ENCODE measurements at places on chromosomes 4 and X.

- DNase-seq = no peak
Observed at GRCh38 chr4:16627999-16628398, 270.4 kb downstream of the LDB2 start.

DNA sequence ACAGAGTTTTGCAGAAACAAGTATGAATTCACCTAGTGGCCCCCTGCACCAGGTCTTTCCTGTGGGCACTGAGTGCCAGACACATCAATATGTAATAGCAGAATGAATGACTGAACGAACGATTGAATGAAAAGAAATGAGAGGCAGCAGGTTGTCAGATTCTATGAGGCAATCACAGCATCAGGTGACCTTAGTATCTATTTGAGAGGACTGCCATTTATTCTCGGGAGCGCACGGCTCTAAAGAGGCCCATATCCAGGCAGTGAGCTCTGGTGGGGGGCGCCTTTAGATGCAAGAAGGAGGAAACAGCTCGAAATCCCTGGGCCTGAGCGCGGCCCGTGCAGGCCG, 528 bp upstream of the SLC25A4 start:
- DNase-seq = no peak

DNA sequence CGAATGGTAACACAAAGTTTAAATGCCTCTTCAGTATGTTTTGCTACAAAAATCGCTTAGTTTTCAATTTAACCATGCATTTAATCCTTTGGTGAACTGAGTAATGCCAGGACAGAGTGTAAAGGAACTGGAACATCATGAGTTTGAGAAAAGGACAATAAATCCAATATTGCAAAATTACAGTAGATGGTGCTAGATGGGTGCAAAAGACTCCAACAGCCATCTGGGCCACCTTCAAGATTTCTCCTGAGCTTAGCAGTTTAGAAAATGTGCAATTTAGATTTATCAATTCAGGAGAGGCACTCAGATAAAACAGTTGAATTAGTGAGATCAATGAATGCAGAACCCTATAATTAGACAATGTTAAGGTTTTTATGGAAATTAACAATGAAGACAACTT, 33.2 kb upstream of the MID1IP1 start:
- no peak for DNase-seq

DNA sequence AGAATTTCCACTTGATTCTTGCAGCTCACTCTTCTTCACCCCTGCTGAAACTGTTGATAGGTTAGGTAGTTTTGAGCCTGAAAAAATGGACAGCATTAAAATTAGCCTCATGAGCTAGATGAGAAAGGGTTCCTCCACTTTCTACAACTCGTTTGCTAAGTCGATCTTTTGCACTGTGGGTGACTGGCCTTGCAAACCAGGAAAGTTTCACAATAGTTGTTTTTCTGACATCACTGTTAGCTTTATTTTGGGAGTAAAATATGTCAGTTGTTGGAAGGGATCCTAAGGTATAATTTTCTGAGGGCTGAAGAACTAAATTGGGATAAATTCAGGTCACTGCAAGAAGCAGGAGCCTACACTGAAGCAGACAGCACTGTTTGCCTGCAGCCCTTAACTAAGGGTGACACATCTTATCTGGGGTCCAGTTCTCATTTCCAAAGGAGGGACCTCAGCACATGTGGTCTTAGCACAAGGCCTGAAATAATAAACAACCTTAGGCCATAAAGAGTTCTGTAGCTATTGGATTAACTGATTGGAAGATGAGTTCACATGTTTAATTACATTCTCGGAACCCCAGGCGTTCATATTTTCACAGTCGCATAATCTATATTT, 29.1 kb downstream of the ANAPC4 start:
- DNase-seq = no peak

GRCh38 chr4:114021451-114021850, 42.0 kb upstream of the ARSJ start:
- no peak for DNase-seq

- no peak for DNase-seq
Observed at GRCh38 chrX:56763556-56764152, 34.6 kb downstream of the NBDY start.

- peak; percentile 33 for DNase-seq
Observed at GRCh38 chr4:152640058-152640921, 39.5 kb downstream of the TMEM154 start.

GRCh38 chrX:42739741-42740140, 38.2 kb downstream of the PPP1R2C start:
- no peak for DNase-seq

DNA sequence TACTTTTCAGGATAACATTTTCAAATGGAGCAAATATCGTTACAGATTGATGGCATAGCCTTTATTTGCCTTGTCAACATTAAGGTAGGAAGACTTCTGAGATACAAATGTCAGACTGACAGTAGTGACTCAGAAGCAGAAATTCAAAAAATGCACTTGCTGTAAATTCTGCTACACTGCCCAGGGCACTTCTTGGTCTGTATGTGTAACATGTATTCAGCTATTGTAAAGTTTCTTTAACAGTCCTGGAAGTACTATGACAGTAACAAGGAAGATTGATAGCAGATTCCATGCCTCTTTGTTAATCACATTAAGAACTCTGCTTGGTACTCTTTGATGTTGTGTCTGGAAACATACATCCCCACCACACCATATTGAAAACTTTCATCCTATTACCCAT, 69.6 kb upstream of the PCDH18 start:
- no peak for DNase-seq

DNA sequence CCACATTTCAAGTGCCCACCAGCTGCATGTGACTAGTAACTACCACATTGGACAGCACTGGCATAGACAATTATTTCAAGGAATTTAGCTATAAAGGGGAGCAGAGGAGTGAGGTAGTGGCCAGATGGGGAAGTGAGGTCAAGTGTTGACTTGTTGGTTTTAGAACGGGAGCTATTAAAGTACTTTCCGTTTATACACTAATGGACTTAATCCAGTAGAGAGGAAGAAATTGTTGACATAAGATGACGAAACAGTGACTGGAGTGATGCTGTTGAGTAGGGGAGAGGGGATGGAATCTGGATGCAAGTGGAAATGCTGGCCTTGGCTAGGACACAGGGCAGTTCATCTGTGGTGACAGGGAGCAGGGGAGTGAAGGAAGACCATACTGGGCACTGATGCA, 154.4 kb downstream of the AMMECR1 start:
- no peak for DNase-seq

DNA sequence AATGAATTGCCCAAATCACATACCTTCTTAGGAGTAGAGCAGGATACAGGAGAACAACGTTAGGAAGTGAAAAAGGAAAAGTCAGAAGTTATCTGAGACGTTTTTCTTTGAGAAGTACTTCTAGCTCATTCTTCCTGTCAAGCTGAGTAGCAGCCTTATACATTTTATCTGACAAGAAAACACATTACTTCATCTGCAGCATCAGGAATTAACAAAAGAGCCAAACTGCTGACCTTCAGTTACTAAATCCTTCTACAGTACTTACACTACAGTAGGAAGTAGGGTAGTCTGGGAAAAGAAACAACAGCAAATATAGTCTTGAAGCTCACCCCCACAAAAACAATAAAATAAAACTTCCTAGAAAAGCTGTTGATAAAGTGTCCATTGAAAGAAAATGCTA, 57.0 kb downstream of the ATP11C start:
- no peak for DNase-seq
